CD8-positive, alpha-beta memory T cell (primary cell): ENCODE measurements at places on chromosomes 5 and 9.

- DNase-seq = no peak
Measured at GRCh38 chr9:129319076-129319937, 141.2 kb upstream of the IER5L start.

- no peak for DNase-seq
Measured at GRCh38 chr9:13386935-13387733, 107.6 kb upstream of the MPDZ start.

- no peak for DNase-seq
Measured at GRCh38 chr9:20506099-20506900, 116.0 kb downstream of the MLLT3 start.

GRCh38 chr5:5386329-5386728 is 36.1 kb upstream of the ICE1 start:
- DNase-seq = no peak

DNA sequence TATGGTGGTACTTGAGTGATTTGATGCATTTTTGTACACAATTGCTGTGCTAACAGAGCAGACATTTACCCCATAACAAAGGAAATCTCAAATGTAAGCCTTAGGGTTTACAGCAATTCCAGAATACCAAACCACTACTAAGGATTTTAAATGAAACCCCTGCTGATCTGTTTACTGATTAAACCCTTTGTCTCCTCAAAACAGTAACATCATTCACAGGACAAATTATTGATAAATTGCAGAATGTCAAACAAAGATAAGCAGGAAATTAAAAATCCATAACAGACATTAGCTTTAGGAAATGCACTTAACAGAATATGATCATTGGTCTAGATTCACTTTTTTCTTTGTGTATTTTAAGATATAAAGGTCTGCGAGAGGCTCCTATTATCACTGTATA is 1016.4 kb upstream of the DMAC1 start:
- DNase-seq = no peak

- no peak for DNase-seq
Measured at GRCh38 chr5:57447658-57448057, 35.0 kb downstream of the ACTBL2 start.

- DNase-seq = peak; percentile 23
Measured at GRCh38 chr5:143402017-143402552, 1.4 kb downstream of the NR3C1 start.

- DNase-seq = no peak
Measured at GRCh38 chr5:119398727-119399466, 43.1 kb downstream of the TNFAIP8 start.
